Memory B cell (primary cell): ENCODE measurements at places on chromosomes 6 and 20.

GRCh38 chr6:28941684-28942448 is 18.1 kb upstream of the TRIM27 start:
- peak overlapping the region; percentile 91 for H3K4me3 ChIP-seq
- H3K27ac ChIP-seq: peak overlapping the region; percentile 95
- DNase-seq: peak; percentile 58
- H3K36me3 ChIP-seq: no peaks in the 10 kb centered on the region
- H3K27me3 ChIP-seq: peaks cover 2% of the 10 kb centered on the region

DNA sequence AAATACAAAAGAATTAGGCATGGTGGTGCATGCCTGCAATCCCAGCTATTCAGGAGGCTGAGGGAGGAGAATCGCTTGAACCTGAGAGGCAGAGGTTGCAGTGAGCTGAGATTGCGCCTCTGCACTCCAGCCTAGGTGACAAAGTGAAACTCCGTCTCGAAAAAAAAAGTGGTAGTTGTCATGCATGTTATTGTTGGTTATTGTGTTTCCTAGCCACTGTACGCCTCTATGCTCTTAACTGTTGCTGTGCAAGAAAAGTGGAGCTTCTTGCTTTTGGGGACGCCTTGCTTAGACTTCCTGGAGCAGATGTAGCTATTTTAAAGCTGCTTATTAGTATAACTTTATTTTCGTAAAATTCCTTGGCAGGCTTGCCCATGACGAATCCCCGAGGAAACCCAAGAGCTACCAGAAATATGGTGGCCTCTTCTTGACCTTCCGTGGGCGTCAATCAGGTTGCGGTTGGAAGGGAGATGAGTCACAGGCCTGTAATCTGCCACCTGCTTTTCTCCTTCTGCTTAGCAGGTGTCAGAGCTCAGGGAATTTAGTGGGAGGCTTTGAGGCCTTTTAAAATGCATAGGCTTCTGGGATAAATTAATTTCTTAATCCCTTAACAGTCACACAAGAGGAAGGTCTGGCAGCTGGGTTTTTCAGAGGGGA is 17.3 kb downstream of the GABRR2 start:
- DNase-seq: no peak
- peaks cover 14% of the 10 kb centered on the region for H3K4me1 ChIP-seq
- peaks cover 3% of the 10 kb centered on the region for H3K36me3 ChIP-seq
- H3K27ac ChIP-seq: no peak overlapping the region
- H3K4me3 ChIP-seq: peak overlapping the region; percentile 8

- peaks cover 7% of the 10 kb centered on the region for H3K27me3 ChIP-seq
- no peaks in the 10 kb centered on the region for H3K4me1 ChIP-seq
- no peak for DNase-seq
- no peaks in the 10 kb centered on the region for H3K36me3 ChIP-seq
- H3K27ac ChIP-seq: no peak overlapping the region
- no peak overlapping the region for H3K4me3 ChIP-seq
Observed at GRCh38 chr20:40390654-40391053, 298.4 kb downstream of the MAFB start.

GRCh38 chr6:88585276-88585692 is 378.1 kb downstream of the RNGTT start:
- peaks cover 16% of the 10 kb centered on the region for H3K27me3 ChIP-seq
- peaks cover 2% of the 10 kb centered on the region for H3K4me1 ChIP-seq
- peaks cover 6% of the 10 kb centered on the region for H3K36me3 ChIP-seq
- H3K4me3 ChIP-seq: no peak overlapping the region

DNA sequence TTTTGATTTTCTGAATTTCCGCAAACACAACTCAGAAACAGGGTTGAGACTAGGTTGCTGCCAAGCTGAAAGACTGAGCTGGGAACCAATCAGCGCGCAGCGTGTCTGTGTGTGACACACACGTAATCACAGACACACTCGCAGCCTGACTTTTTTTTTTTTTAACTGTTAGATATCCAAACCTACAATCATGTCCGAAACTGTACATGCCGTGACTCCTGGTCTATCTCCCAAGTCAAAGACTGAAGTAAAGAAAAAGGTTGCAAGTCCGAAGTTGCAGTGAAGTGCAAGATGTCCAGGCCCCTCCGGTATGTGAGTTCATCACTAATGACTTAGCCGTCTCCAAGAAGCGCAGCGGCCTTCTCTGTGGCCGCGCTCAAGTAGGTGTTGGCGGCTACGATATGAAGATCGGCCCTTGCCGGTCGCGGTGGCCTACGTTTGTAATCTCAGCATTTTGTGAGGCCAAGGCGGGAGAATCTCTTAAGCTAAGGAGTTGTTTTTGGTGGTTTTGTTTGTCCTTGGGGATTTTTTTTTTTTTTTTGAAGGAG is 108.2 kb downstream of the HFE start:
- H3K36me3 ChIP-seq: peaks cover 2% of the 10 kb centered on the region
- H3K27me3 ChIP-seq: no peaks in the 10 kb centered on the region
- H3K4me3 ChIP-seq: peak overlapping the region; percentile 89
- DNase-seq: peak; percentile 73

DNA sequence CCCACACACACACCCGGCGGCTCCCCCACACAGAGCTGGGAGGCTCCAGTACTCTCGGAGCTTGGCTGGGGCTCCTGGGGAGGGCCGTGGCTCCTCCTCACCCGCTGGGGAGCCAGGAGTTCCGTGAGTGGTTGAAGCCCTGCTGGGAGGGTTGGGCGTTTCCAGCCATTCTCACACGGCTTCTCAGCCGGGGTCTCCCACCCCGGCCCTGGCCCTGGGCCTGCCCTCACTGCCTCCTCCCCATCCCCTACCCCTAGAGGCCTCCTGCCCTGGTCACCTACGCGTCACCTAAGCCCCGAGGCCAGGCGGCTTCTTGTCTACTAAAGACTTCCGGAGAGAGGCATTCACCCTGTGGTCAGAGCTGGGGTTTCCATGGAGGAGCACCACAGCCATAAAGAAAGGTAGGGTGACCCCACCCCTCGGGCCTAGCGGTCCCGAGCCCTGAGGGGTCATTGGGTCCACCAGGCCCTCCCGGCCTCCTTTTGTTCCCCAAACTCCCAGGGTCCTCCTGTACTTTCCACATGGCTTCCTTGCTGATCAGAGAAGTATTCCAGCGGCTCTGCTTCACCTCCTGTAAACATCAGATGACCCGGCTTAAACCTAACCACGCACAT is 99.3 kb downstream of the TTLL2 start:
- peaks cover 13% of the 10 kb centered on the region for H3K27me3 ChIP-seq
- H3K27ac ChIP-seq: no peak overlapping the region
- no peaks in the 10 kb centered on the region for H3K36me3 ChIP-seq
- H3K4me3 ChIP-seq: no peak overlapping the region

DNA sequence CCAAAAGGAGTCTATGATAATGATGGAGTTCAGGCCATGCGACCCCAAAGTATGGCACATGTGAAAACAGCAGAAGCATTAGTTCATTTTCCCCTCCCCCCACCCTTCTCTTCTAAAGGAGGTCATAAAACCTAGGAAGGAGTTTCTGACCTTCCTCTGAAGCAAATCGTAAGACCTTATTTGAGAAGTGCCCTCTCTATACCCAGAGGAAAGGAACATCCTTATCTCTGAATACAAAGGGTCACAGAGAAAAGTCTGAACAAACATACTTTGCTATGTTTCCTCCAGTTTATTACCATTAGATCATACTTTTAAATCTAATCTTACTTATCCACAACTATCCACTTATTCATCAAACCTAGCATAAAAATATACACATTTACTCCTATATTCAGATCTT is 48.6 kb downstream of the SLX4IP start:
- H3K27me3 ChIP-seq: no peaks in the 10 kb centered on the region
- H3K27ac ChIP-seq: no peak overlapping the region
- peaks cover 2% of the 10 kb centered on the region for H3K4me1 ChIP-seq
- DNase-seq: no peak
- peaks cover 4% of the 10 kb centered on the region for H3K36me3 ChIP-seq
